ENCODE measurements at places on chromosomes 12 and 14.

DNA sequence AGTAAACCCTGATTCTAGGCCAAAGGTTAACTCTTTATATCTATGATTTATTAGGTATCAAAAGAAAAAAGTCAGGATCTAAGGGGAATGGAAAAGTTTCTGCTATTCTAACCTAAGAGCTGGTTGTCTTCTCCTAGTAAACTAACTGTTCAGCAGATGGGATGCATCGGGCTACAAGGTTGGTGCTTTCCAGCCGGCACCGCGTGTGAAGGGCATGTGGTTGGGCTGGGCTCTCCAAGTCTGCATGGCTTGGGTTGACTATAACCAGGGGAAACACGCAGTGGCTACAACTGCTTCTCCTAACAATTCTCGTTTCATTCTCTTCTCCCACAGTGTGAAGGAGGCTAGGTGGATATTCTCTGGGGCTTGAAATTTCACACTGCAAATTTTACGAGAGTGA lies 354.5 kb downstream of the APAF1 start:
- DNase-seq, result peak; percentile 30

- no peak for DNase-seq
Observed at GRCh38 chr12:102956738-102957327, 641 bp upstream of the ASCL1 start.

- DNase-seq, result no peak
Observed at GRCh38 chr14:50816395-50817047, 14.4 kb downstream of the NIN start.

DNA sequence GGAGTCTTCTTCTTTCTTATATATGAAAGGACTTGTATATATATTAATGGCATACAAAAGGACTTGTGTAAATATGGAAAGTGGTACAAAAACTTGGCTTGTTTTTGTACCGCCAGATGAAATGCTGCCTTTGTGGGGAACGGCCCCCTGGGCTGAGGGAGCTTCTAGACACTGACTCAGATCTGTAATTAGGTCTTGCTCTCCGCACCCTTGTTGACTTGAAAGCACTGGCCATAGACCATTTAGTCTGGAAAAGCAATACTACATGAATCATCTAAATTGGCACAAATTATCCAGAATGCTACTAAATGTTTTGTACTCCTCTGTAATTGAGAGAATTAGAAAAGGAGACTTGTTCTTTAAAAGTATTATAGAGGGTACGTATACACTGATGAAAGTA lies 399.9 kb upstream of the RGS6 start:
- peak; percentile 71 for DNase-seq

DNA sequence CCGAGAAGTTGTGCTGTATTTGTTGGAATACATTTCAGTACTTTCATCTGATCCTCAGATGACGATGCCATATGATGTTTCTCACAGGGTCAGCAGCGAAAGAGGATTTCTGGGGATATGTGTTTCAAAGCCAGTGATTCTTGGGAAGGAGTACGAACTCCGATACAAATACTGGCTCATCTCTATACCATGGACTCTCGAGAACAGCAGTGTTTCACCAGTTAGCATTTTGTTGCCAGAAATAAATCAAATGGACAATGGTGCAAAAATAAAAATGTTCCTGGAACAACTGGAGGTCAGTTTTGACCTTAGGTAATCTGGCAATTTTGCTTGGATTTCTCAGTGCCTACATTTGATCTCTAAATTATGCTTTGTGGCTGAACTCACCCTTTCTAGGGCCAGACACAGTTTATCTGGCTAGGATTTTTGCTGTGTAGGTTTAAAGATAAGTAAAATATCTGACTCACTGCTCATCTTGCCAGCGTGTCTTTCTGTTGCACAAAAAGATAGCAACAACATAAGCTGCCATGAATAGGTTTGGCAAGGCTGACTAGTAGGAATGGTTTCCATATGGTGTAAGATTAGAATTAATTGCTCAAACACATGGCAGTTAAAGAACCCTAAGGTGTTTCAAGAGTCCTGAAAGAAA lies 11.0 kb upstream of the MGP start:
- no peak for DNase-seq

- no peak for DNase-seq
Observed at GRCh38 chr12:53510181-53510812, 3.0 kb upstream of the NPFF start.

DNA sequence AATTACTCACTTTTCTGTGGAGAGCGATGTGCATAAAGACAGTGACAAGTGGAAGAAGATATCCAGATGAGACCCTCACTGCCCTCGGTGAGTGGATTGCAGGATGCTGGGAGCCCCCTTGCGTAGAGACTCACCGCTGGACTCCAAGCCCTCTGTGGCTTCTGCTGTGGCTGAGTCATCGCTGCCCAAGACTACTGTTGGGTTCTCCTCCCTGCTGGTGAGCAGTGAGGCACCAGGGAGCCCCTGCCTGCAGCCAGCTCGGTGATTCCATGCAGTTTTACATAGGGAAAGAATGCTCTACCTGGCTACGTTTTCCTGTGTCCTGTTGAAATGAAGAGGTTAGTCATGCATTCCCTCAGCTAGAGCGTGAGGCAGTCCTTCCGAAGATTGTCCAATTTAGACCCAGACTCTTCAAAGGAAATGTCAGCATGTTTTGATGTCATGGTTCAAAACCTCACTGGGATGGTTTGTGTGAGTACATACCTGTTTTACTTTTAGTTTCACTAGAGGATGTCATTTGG lies 28.2 kb downstream of the TRAF3 start:
- no peak for DNase-seq

DNA sequence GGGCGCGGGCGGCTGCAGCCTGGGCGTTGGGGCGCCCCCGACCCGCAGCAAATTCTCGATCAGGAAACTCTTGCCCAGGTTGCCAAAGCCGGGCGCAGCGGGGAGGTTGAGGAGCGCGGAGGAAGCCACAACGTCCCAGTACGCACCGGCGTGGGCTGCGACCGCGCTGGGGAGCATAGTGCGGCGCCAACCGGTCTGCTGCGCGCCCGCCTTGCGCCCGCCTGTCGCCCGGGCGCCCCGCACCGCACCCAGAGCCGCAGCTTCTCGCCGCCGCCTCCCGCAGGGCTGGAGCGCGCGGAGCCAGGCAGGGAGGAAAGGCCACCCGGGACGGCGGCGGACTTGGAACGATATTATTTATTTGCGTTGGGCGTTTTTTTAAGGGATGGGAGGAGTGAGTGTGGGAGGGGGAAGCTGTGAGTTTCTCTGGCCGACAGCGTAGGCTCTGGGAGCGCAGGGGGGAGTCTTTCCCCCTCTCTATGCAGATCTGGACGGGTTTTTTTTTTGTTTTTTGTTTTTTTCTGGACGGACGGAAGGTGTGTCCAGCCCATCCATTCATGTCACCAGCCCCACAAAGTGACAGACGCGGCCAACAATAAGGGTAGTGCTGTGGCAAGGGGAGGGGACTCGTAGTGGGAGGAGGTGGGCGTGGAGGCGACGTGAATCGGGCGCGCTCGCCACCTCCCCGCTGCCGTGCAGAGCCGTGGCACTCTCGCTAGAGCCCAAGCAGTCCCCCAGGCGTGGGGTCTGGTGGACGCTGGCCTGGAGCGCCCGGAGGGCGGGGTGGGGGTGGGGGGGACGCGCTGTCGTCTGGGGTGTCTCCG lies at the start of gene DBX2:
Gene DBX2, minus strand, starts transcription at position 349 of the 821 bp plus-strand sequence. Its CDS starts 172 bp downstream, at position 177.
- DNase-seq, result no peak

- no peak for DNase-seq
Observed at GRCh38 chr12:103102225-103102744, 144.8 kb downstream of the ASCL1 start.

DNA sequence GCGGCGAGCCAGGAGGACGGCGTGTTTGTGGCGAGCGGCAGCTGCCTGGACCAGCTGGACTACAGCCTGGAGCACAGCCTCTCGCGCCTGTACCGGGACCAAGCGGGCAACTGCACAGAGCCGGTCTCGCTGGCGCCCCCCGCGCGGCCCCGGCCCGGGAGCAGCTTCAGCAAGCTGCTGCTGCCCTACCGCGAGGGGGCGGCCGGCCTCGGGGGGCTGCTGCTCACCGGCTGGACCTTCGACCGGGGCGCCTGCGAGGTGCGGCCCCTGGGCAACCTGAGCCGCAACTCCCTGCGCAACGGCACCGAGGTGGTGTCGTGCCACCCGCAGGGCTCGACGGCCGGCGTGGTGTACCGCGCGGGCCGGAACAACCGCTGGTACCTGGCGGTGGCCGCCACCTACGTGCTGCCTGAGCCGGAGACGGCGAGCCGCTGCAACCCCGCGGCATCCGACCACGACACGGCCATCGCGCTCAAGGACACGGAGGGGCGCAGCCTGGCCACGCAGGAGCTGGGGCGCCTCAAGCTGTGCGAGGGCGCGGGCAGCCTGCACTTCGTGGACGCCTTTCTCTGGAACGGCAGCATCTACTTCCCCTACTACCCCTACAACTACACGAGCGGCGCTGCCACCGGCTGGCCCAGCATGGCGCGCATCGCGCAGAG lies 873 bp downstream of the PLXNC1 start:
- DNase-seq, result peak; percentile 48

DNA sequence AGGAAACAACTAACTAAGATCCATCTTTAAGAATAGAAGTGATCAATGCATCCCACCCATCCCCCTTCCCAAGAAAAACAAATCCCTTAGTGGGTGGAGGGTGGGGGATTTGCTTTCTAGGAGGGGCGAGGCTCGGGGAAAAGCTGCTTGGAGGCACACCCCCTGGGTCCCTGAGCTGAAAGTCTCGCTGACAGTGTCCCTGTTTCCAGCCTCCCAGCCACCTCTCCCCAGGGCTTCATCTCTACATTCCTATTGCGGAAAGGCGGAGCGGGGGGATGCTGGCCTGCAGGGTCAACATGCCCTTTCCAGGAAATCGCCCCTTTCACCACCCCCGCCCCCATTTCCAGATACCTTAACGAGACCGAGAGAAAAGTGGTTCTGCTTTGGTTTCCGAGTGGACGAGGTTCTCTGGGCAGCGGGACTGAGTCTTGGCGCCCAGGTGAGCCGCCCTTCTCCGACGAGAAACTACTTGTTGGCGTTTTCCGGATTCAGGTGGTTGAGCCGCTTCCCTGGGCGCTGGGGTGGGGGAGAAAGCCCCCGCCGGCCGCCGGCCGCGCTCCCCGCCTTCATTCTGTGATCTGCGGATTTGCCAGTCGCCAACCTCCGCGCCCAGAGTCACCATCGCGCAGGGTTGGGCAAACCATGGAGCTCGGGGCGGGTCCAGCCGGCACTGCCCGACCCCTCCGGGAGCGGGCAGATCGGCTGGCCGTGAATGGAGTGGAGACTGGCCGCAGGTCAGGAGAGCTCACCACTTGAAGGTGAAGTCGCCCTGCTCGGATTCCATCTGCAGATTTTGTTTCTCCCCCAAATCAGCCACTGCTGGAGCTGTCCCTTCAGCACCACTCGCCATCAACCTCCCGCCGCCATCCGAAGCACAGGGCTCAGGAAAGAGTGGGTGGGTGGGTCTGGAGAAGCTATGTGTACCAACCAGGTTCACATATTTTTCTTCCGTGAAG lies 505 bp downstream of the KCNC2 start:
- DNase-seq, result peak; percentile 62

DNA sequence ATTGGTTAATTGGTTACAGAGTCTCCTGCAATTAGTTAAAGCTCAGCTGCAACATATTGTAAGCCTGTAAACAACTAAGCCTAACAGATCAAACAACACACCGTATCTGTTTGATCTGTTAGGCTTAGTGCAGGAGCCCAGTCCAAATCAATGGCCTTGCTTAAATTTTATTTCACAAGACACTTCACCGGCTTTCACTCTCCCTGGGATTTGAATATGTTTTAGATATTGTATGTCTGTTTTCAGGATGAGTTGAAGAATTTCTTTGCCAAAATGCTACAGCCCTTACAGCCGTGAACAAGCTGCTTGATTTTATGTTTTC lies 5.5 kb upstream of the RNASE1 start:
- no peak for DNase-seq

- DNase-seq, result no peak
Observed at GRCh38 chr12:125593269-125593668, 528.0 kb downstream of the AACS start.

- no peak for DNase-seq
Observed at GRCh38 chr14:69012256-69012953, 33.3 kb upstream of the ACTN1 start.

DNA sequence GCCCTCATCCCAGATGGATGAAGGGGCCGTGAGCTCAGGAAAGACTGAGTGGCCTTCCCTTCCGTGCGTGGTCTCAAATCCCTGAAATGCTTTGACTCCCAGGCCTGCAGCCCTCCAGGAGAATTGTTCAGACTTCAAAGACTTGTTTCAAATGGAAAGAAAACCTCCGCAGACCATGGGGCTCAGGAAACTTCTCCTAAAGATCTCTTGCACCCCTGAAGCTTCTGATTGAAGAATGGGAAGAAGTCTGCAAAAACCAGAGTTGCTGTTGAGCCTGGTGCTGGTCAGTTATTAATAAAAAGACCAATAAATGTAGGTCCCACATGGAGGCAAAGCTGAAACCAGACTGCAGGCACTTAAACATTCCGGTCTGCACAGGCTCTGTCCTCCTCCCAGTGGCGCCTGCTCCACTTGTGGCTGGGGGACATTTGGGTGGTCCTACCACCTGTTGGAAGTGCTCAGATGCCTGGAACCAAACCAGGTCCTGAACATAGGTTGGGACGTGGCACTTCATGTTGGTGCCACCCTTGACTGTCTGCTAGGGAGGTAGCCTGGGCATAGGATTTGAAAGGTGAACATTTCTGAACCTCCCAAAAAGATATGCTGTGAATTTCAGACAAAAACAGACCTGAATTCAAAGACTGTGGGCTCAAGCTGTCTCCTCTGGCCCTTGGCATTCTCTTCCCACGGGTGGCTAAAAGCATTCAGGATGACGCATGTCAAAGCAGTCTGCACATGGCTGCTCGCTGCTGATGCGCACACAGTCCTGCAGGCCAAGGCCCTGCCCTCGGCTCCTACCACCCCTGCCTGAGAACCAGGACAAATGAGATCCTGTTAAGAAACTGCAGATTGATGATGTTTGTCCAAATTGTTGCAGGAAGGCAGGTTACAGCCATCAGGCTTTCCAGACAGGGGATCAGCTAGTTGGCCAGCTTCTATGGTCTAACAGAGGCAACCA lies 36.2 kb upstream of the MEG3 start:
- no peak for DNase-seq

GRCh38 chr12:64801381-64801780 lies 23.1 kb upstream of the TBC1D30 start:
- DNase-seq, result no peak
